ENCODE measurements at places on chromosomes 11 and 22.

DNA sequence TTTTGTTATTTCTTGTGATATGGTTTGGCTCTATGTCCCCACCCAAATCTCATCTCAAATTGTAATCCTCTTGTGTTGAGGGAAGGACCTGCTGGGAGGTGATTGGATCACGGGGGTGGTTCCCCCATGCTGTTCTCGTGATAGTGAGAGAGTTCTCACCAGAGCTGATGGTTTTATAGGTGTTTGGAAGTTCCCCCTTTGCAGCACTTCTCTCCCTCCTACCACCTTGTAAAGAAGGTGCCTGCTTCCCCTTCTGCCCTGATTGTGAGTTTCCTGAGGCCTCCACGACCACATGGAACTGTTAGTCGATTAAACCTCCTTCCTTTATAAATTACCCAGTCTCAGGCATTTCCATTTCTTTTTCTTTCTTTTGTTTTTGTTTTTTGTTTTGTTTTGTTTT is 24.4 kb upstream of the SIK2 start:
- DNase-seq, result no peak

GRCh38 chr22:22184277-22184807 is 60.2 kb upstream of the VPREB1 start:
- DNase-seq, result no peak

DNA sequence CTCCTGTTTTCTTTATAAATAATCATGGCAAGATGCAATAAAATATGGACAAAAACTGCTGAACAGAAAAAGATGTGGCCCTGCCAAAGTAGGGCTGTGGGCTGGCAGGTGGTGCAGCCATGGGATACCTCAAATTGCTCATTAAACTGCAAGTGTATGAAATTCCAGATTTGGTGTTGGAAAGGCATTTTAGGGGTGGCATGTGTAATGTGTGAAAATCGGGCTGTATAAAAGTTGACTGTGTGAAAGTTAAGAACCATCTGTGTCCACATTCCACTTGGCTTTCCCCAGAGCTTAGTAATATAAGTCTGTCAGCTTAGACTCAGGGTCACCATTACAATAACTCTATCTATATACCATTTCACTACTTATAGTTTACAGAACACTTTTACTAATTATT is 34.8 kb upstream of the FZD4 start:
- DNase-seq, result no peak

DNA sequence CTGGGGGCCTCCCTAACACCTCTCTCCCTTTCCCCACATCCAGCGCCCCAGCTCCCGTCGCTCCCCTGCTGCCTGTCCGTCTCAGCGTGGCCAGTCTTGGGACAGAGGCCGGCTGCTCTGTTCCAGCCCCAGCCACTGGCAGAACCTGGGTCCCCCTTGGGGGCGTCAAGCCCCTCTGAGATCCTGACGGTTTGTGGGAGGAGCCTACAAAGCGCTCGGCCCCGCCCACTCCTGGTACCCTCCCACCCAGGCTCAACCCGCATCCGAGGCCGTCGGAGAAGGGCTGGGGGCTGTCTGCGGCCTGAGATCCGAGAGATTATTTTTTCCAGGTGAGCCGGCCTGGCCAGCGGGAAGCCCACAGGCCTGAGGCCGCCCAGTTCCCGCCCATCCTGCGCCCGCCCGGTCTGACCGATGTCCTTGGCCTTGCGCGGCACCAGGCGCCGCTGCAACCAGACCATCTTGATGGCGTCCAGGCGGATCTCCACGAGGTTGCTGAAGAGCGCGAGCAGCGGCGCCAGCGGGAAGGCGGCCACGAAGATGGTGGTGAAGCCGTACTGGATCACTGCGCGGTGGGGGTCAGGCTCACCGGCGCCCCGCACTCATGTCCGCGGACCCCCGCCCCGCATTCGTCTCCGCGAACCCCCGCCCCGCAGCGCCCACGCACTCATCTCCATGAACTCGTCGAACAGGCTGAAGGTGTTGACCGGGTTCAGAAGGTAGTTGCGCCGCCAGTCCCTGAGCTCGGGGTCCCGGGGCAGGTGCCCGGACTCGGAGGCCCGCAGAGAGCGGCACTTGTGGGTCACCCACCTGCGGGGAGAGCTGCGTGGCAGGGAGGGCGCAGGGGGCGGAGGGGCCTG is 5.5 kb upstream of the SIGIRR start:
- no peak for DNase-seq

DNA sequence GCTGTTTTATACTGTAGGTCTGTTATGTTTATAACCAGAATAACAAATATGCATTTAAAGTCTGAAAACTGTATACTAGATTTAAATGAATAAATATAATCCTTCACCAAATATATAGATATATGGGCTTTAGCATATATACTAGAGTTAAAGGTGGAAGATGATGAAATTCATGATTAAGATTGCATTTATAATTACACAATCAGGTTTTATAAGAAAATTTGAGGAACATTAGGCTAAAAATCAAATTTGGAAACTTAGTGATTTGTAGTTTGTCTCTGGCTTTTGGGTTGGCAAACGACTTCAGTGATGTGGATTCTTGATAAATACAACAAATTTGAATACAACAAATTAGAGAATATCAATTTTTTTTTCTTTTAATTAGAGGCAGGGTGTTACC is 10.0 kb downstream of the BCL2L13 start:
- DNase-seq, result no peak

DNA sequence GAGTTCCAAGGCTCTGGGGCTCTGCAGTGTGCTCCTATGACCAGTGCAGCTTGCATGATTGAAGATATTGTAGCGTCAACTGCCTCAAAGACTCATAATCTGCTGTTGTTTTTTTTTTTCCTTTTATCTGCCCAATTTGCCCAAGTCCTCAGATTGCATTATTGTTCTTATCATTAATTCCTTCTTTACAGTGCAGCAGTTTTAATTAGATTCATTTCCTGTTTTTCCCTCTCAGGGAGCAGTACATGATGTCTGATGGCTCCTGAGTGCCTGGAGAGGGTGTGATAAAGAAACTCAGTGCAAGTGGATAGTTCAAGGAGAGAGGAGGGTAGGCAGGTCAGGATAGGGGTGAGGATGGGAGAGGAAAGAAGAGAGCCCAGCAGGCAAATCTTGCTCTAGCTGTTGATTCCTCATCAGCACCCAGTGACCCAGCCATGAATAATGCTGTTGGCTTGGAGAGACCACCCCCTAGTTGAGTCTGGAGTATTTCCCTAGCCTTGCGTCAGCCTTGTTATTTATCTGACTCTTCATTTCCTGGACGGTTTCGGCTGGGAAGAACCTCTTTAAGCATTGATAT is 219.6 kb upstream of the SESN3 start:
- DNase-seq, result no peak

DNA sequence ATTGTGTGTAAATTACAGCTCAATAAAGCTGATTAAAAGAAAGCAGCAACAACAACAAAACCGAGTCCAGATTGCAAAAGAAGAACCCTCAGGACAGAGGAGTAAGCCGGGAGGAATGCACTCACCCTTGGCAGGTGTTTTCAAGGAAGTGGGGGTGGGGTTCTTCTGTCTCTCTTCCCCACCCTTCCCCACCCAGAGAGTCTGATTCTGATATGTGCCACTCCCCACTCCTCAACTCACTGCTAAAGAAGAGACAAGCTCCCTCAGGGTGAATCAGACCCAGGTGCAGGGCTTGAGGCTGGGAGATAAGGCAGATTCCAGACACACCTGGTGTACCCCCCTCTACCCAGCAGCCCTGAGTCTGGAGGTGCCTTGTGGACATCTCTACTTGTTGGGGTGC is 38.4 kb upstream of the PHF21A start:
- no peak for DNase-seq

DNA sequence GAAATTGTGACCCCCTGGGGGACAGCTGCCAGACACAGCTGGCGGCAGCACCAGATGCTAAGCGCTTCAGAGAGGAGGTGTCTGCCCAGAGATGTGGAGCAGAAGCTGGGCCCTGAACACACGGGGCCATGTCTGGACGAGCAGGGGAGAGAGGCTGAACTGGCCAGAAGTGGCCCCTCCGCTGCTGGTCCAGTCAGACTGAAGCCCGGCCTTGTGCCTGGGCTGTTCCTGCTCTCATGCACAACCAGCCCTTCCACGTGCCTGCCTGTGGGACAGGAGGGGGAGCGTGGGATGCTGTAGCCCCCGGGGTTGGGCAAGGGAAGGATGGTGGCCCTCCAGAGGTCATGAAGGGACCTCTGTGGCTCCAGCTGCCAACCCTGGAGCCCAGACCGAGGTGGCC is 1.8 kb downstream of the ADM2 start:
- no peak for DNase-seq

GRCh38 chr11:73168925-73169579 is 26.9 kb upstream of the FCHSD2 start:
- no peak for DNase-seq

DNA sequence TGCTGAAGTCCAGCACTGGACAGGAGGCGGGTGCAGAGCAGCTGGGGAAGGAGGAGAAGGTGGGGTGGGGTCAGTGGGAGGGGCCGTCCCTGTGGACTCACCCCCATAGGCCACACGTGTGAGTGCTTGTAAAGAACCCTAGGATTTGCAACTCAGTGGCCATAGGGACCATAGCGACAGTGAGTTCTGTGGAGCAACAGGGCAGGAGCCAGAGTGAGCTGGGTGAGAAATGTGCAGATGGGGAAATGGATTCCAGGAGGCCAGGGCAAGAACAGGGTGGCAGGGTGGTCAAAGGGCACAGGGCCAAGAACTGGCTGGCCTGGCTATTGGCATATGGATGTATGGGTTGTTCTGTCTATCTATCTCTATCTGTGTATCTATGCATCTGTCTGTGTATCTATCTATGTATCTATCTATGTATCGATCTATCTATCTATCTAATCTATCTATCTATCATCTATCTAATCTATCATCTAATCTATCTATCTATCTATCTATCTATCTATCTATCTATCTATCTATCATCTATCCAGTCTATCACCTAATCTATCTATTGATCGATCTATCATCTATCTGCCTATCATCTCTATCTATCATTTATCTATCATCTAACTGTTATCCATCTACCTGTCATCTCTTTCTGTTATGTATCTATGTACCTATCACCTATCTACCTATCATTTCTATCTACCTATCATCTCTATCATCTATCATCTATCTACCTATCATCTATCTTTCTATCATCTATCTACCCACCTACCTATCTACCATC is 889.0 kb downstream of the TBC1D22A start:
- DNase-seq, result no peak

DNA sequence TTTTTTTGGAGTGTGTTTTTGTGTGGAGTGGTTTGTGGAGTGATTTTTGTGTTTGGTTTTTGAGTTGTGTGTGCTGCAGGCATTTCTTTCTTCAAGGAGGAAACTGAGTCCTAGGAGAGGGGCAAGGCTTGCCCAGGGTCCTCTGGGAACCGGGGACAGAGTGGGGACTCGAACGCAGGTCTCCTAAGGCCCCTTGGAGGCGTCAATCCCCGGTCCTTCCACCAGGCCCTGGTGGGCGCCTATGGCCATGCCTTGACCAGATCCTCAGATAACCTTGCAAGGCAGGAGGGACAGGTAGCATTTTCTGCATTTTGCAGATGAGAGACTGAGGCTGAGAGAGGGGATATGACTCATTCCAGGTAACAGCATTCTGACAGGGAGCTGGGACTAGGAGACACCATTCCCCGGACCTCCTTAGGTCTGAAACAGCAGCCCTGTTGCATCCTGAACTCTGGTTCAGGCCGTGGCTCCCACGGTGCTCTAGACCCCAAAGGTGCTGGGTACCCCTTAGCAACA is 39.1 kb downstream of the MYO7A start:
- DNase-seq, result no peak

- no peak for DNase-seq
Measured at GRCh38 chr11:45365961-45366618, 79.9 kb upstream of the SYT13 start.

GRCh38 chr11:113470233-113470632 is 5.0 kb downstream of the DRD2 start:
- no peak for DNase-seq

DNA sequence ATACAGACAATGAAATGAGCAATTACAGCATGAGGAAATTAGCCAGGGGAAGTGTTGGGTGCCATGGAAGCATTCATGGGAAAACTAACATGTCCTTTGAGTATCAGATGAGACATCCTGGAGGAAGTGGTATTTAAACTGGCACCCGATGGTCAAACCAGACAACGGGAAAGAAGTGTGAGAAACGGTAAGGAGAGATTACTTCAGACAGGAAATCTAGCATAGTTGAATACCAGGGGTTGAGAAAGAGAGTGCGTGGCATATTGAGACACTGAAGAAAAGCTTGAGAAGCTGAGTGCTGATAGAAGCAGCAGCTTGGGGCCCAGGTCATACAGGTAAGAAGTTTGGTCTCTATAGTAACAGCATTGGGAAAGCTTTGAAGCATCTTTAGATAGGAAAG is 175.3 kb downstream of the C11orf87 start:
- no peak for DNase-seq

GRCh38 chr11:8871962-8872361 is 39.0 kb upstream of the AKIP1 start:
- DNase-seq, result no peak

DNA sequence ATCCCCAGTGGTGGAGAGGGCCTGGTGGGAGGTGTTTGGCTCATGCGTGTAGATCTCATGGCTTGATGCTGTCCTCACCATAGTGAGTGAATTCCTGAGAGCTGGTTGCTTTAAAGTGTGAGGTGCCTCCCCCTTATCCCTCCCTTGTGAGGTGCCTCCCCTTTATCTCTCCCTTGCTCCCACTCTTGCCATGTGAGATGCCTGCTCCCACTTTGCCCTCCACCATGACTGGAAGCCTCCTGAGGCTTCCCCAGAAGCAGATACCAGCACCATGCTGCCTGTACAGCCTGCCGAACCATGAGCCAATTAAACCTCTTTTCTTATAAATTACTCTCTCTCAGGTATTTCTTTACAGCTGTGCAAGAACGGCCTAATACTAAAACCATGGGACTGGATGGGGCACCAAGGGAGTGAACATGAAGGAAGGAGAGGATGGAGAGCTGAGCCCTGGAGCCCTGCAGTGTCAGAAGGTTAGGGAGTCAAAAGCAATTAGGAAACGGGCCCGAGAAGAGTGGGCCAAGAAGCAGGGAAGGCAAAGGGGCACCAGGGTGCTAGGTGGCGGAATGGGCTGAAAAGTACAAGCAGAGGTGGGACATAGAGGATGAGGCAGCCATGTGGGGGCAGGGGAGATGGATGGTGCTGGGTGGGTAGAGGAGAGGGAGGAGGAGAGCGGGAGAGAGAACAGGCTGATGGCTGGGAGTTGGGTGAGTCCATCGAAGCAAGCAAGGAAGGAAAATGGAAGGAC is 9.4 kb downstream of the IFITM10 start:
- no peak for DNase-seq

DNA sequence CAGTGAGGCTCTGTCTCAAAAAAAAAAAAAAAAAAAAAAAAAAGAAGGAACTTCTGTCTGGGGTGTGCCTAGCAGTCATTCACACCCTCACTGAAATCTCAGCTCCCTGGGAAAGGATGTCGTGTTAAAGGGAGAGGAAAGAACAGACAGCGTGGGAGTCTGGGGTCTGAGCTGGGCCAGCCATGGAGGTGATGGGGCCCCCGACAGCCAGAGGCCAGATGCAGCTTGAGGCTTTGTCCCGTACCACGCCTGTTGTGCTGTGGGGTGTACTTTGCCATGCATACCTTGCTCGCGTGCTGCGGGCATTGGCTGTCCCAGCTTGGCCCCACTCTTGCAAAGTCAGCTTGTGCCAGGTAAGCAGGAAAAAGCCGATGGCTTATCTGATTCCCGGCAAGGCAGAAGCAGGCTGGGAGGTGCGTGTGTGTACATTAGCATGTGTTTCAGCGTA is 4.6 kb downstream of the SYT12 start:
- DNase-seq, result no peak

Measured in stimulated activated CD4-positive, alpha-beta T cell treated with anti-CD3 and anti-CD28 coated beads, Interleukin-12 subunit alpha, Interleukin-12 subunit beta, amount 100 ng/mL, for 24 hours (primary cell).